CD8-positive, alpha-beta memory T cell (primary cell): ENCODE measurements at places on chromosomes 2 and 18. TPM values are rescaled to one million over a fixed set of nuclear protein-coding genes. Genes with fewer than 3 reads are reported as not detected.
A peak's percentile ranks its signal among the peaks of the same experiment; 100 is the strongest.

Gene DYSF
- 4.8 TPM for total RNA-seq

DNA sequence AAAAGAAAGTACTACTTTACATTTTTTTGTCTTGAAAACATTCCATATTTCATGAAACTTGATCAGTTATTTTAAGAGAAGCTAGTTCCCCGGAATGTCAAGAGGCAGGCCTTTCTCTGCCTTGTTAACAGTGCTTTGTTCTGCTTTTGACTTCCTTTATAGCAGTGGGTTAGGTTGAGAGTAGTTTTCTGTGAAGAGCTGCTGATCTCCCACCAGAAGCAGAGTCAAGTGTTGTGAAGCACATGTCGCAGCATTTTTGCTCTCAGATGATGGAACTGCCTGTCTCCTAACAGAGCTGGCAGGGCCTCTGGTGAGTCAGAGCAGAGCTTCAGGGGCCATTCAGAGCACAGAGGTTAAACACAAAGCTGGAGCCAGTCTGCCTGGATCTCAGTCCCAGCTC, 871.8 kb downstream of the SLC4A3 start:
- DNase-seq, result no peak
- no peaks in the 10 kb centered on the region for H3K27me3 ChIP-seq
- no peak overlapping the region for H3K27ac ChIP-seq

- no peak overlapping the region for H3K4me3 ChIP-seq
- H3K27me3 ChIP-seq, result no peaks in the 10 kb centered on the region
Measured at GRCh38 chr2:172457536-172457935, 30.1 kb downstream of the ITGA6 start.

- H3K4me3 ChIP-seq, result no peak overlapping the region
- no peak overlapping the region for H3K27ac ChIP-seq
- H3K4me1 ChIP-seq, result no peaks in the 10 kb centered on the region
- no peaks in the 10 kb centered on the region for H3K27me3 ChIP-seq
- no peaks in the 10 kb centered on the region for H3K36me3 ChIP-seq
Measured at GRCh38 chr2:138615257-138615656, 113.7 kb downstream of the SPOPL start.

Gene MOGAT1
- total RNA-seq, result not detected

- H3K27me3 ChIP-seq, result no peaks in the 10 kb centered on the region
- no peak for DNase-seq
- no peaks in the 10 kb centered on the region for H3K4me1 ChIP-seq
- no peak overlapping the region for H3K27ac ChIP-seq
- H3K36me3 ChIP-seq, result no peaks in the 10 kb centered on the region
Measured at GRCh38 chr18:48545757-48546321, 7.0 kb downstream of the CTIF start.

GRCh38 chr2:37414470-37414949, 70.1 kb downstream of the QPCT start:
- no peak overlapping the region for H3K27ac ChIP-seq
- H3K4me1 ChIP-seq, result peaks cover 3% of the 10 kb centered on the region
- no peaks in the 10 kb centered on the region for H3K36me3 ChIP-seq
- no peaks in the 10 kb centered on the region for H3K27me3 ChIP-seq
- DNase-seq, result peak; percentile 44
- H3K4me3 ChIP-seq, result no peak overlapping the region

DNA sequence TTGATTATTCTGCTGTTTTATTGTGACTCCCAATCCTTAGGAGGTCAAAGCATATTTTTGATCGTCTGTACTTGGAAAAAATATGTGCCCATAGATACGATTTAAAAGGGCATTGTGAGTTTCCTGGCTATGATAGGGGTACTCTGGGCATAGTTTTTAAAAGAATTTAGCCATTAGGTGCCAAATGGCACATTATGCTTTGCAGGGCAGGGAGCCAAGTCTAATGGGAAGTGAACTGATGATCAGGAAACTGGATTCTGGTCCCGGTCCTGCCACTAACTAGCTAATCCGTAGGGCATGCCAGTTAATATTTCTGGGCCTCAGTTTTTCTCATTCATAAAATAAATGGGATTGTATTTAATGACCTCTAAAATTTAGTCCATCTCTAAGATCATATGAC, 189.3 kb downstream of the LTBP1 start:
- no peak overlapping the region for H3K4me3 ChIP-seq
- no peaks in the 10 kb centered on the region for H3K27me3 ChIP-seq
- H3K27ac ChIP-seq, result no peak overlapping the region

GRCh38 chr2:124623560-124623959, 598.5 kb downstream of the CNTNAP5 start:
- no peaks in the 10 kb centered on the region for H3K27me3 ChIP-seq
- DNase-seq, result no peak
- H3K4me1 ChIP-seq, result no peaks in the 10 kb centered on the region
- no peak overlapping the region for H3K27ac ChIP-seq
- H3K4me3 ChIP-seq, result no peak overlapping the region

GRCh38 chr2:136319237-136319636, 201.3 kb upstream of the CXCR4 start:
- DNase-seq, result no peak
- no peaks in the 10 kb centered on the region for H3K36me3 ChIP-seq
- peaks cover 7% of the 10 kb centered on the region for H3K4me1 ChIP-seq

Gene DUSP19
- total RNA-seq, result 3.6 TPM

DNA sequence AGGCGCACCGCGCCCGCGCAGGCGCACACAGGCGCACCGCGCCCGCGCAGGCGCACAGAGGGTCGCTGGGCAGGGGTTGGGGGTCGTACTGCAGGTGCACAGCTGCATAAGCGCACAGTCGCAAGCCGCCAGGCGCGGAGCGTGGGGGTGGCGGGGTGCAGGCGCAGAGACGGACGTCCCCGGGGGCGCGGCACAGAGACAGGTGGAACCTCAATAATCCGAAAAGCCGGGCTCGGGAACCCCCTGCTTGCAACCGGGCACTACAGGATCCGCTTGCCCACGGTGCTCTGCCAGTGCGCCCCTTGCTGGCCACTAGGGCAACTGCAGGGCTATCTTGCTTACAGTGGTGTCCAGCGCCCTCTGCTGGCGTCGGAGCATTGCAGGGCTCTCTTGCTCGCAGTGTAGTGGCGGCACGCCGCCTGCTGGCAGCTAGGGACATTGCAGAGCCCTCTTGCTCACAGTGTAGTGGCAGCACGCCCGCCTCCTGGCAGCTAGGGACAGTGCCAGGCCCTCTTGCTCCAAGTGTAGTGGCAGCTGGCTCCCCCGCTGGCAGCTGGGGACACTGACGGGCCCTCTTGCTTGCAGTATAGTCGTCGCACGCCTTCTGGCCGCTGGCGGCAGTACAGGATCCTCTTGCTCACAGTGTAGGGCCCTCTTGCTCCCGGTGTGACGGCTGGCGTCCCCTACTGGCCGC, 34.9 kb downstream of the FAM110C start:
- peak; percentile 79 for DNase-seq
- no peak overlapping the region for H3K27ac ChIP-seq
- H3K27me3 ChIP-seq, result peaks cover 3% of the 10 kb centered on the region
- H3K4me1 ChIP-seq, result no peaks in the 10 kb centered on the region
- H3K4me3 ChIP-seq, result no peak overlapping the region

- H3K4me1 ChIP-seq, result no peaks in the 10 kb centered on the region
- DNase-seq, result no peak
- no peak overlapping the region for H3K27ac ChIP-seq
- no peaks in the 10 kb centered on the region for H3K36me3 ChIP-seq
- no peaks in the 10 kb centered on the region for H3K27me3 ChIP-seq
- no peak overlapping the region for H3K4me3 ChIP-seq
Measured at GRCh38 chr2:156818221-156818620, 382.0 kb downstream of the GPD2 start.

- DNase-seq, result no peak
- no peaks in the 10 kb centered on the region for H3K27me3 ChIP-seq
- no peak overlapping the region for H3K27ac ChIP-seq
- no peaks in the 10 kb centered on the region for H3K4me1 ChIP-seq
- no peak overlapping the region for H3K4me3 ChIP-seq
Measured at GRCh38 chr2:173058097-173058496, 17.5 kb upstream of the MAP3K20 start.

- no peak for DNase-seq
- no peak overlapping the region for H3K27ac ChIP-seq
- no peaks in the 10 kb centered on the region for H3K36me3 ChIP-seq
- H3K4me3 ChIP-seq, result no peak overlapping the region
- no peaks in the 10 kb centered on the region for H3K27me3 ChIP-seq
- no peaks in the 10 kb centered on the region for H3K4me1 ChIP-seq
Measured at GRCh38 chr18:717003-717402, 4.6 kb upstream of the ENOSF1 start.

DNA sequence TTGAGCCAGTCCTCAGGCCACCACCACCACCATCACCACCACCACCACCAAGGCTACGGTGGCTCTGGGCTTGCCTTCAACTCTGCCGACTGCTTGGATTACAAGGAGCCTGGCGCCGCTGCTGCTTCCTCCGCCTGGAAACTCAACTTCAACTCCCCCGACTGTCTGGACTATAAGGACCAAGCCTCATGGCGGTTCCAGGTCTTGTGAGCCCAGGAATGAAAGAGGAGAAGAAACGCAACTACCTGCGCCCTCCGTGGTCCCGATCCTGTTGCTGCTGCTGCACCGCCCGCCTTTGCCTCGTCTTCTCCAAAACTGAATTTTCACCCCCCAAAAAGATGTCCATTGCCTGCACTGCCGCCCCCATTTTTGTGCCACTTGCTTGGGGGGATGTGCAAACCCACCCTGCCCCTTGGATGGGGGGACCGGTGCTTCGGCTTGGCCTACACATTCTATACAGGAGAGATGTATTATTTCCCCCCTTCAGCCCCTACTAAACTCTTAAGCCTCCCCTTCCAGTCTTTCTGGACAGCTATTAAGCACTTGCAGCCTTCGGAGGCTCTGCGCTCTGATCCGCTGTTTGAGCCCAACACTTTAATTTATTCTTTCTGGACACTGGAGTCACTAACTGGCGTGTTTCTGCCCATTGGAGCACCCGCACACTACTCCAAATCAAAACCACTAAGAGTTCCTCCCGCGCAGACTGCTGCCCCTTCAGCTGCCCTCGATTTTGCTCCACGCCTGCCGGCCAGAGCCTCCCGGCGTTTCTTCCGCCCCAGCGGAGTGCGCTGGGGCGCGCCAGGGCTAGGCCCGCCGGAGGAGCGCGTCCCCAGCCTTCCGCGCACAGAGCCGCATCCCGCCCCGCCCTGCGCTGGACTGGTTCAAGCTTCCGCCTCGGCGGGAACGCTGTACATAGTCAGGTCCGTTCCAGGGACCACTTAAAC, 5.7 kb downstream of the OTX1 start:
- peaks cover 71% of the 10 kb centered on the region for H3K27me3 ChIP-seq
- no peak overlapping the region for H3K27ac ChIP-seq
- peaks cover 28% of the 10 kb centered on the region for H3K4me1 ChIP-seq
- DNase-seq, result no peak
- H3K36me3 ChIP-seq, result no peaks in the 10 kb centered on the region

GRCh38 chr2:8885449-8886201, 48.2 kb upstream of the KIDINS220 start:
- no peak overlapping the region for H3K4me3 ChIP-seq
- no peak for DNase-seq
- no peaks in the 10 kb centered on the region for H3K27me3 ChIP-seq
- H3K27ac ChIP-seq, result no peak overlapping the region
- H3K4me1 ChIP-seq, result no peaks in the 10 kb centered on the region

Gene ARHGAP15
- 41.4 TPM for total RNA-seq

Gene RBM45
- 12.7 TPM for total RNA-seq

- no peak for DNase-seq
- peaks cover 7% of the 10 kb centered on the region for H3K36me3 ChIP-seq
- H3K27ac ChIP-seq, result peak overlapping the region; percentile 69
- H3K27me3 ChIP-seq, result no peaks in the 10 kb centered on the region
- H3K4me3 ChIP-seq, result peak overlapping the region; percentile 90
- peaks cover 68% of the 10 kb centered on the region for H3K4me1 ChIP-seq
Measured at GRCh38 chr2:191013682-191013931, 364 bp downstream of the STAT1 start.

DNA sequence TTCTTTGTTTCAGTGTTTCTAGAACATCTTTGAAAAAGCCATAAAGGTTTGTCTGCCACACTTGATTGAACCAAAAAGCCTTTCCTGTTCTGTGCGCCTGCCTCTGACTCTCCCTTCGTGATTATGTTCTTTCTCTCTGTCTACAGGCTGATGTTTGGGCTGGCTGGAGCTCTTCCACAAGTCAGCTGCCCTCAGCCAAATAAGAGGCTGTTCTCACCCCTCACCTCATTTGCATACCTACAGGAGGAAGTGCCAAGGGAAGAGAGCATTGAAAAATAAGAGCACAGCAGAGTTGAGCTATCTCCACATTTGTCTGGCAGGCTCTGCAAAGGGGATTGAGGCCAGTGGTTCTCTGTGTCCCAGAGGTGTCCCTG, 15.8 kb downstream of the INPP5D start:
- no peak for DNase-seq
- peaks cover 84% of the 10 kb centered on the region for H3K4me1 ChIP-seq
- H3K36me3 ChIP-seq, result peaks cover 11% of the 10 kb centered on the region

Gene BOLL
- total RNA-seq, result not detected
